CD4-positive, alpha-beta T cell treated with Interleukin-6 at 100 ng/mL for 8 hours (primary cell): ENCODE measurements at places on chromosomes 13 and 19.
A peak's percentile ranks its signal among the peaks of the same experiment; 100 is the strongest.

DNA sequence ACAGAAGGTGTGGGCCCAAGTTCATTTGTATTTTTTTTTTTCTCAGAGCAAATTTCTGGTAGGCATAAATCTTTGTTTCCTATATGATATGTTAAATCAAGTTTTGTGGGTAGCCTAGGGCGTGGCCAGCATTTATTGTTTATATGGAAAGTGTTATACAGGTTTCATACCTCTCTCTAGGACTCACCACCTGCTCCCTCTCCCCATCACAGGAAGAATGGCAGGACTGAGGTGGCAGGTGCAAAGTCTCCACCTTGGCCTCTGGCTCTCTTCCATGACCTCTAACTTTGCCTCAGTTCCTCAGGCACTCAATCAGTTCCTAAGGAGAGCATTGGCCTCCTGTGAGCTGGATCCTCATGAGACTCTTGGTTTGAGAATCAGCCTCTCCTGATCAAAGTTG lies 172.3 kb upstream of the TSC22D1 start:
- DNase-seq: no peak

- DNase-seq: no peak
Measured at GRCh38 chr13:61045251-61045650, 370.4 kb downstream of the PCDH20 start.

DNA sequence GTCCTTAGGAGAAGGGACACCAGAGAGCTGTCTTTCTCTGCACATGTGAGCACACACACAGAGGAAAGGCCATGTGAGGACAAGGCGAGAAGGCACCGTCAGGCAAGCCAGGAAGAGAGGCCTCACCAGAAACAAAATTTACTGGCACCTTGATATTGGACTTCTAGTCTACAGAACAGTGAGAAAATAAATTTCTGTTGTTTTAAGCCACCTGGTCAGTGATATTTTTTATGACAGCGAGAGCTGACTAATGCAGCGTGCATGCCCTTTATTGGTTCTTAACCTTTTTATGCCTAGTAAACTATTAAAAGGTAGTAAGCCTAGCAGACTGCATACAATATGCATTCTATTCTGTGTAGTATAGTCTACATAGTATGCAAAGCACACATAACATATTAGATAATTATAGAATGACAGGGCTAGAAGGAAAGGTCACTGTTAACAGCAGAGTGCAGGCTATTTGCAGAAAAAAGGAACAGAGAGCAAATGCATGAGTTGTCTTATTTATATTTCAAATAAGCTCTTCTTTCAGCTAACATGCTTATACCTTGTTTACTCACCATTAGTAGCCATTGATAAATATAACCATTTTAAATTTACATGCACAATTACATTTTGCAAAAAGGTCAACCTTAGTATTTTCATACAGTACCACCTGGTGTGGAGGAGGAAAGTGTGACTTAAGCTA lies 25.2 kb upstream of the KATNAL1 start:
- DNase-seq: no peak

DNA sequence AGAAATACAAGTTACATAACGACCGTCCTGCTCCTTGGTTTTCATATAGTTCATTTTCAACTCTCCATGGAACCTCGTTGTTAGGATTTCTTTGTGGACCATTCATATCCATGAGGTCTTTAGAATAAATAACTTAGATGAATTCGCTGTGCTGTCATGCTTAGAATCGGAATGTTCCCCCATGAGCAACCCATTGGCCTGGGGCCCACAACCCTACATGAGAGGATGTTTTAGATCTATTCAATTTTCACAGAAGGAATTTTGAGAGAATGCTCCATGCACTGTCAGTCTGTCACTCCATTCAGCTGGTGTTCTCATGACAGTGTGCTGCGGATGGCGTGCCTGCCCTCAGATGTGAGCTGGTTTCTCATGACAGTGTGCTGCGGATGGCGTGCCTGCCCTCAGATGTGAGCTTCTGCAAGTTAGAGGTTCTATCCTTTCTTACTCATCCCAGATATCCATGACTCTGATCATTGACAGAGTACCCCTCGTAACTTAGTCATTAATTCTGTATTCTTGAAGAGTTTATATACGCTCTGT lies 1193.1 kb downstream of the EFNB2 start:
- no peak for DNase-seq

- no peak for DNase-seq
Measured at GRCh38 chr19:17220207-17220758, 5.1 kb downstream of the USE1 start.

DNA sequence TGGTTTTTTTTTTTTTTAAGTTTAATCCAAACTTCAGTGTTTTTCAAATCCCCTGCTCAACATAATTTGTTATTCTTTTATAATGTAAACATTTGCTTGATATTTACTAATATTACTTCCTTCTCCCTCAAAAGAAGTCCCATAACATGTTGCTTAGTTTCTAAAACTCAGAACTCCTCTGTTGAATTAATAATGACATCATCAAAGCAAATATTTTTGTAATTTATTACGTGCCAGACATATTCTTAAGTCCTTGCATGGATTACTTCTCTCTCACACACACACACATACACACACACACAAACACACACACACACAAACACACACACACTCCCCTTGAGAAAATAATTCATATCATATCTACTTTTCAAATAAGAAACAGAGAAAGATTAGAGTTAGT lies 1432.3 kb upstream of the SPRY2 start:
- no peak for DNase-seq

DNA sequence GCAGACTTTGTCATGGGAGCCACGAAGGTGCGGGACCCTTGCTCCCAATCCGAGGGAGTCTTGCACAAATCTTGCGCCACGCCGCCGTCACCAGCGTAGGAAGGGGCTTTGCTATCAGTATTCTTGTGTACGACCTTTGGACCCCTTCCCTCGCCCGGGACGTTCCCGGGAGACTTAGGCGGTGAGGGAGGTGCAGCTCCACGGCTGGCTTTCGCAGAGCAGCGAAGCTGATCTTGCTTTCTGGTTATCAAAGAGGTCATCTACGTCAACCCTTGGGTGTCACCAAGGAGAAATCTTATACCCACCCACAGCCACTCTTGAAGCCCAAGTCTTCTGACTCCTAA lies 583 bp downstream of the TECR start:
- no peak for DNase-seq

DNA sequence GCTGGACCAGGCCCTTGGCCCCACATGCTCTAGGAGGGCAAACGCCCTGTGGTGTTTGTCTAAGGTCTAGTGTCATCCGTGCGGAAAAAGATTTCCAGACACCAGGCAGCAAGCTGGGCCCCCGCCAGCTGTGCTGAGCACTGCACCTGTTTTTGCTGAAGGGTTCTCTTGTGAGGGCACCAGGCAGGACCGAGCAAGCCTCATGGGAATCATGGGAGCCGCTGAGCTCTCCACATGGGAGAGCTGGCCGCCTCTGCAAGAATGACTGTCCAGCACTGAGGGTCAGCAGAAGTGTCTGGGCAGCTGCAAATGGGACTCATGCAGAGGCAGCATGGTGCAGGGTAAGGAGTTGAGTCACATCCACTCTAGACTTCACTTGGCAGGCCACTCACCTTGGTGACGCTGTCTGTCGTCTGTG lies 12.0 kb downstream of the B3GNT8 start:
- DNase-seq: no peak

GRCh38 chr19:28394725-28395124 lies 818.2 kb downstream of the UQCRFS1 start:
- no peak for DNase-seq

DNA sequence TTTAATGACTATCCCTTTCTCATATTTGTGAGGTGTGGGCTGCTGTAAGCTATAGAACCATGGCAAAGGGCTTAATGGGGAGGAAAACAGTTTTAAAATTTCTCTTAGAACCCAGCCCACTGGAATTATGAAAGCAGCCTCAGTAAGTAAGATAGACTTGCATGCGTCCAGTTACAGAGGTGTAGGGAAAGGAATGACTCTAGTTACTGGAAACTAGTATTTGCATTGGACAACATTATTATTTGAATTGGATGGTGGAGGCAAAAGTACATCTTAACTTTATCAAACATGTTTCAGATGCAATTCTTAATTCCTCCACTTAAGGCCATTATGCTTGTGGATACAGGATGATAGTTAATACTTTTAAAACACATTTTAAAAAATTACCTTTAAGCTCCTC lies 292.9 kb downstream of the SPRY2 start:
- DNase-seq: no peak

DNA sequence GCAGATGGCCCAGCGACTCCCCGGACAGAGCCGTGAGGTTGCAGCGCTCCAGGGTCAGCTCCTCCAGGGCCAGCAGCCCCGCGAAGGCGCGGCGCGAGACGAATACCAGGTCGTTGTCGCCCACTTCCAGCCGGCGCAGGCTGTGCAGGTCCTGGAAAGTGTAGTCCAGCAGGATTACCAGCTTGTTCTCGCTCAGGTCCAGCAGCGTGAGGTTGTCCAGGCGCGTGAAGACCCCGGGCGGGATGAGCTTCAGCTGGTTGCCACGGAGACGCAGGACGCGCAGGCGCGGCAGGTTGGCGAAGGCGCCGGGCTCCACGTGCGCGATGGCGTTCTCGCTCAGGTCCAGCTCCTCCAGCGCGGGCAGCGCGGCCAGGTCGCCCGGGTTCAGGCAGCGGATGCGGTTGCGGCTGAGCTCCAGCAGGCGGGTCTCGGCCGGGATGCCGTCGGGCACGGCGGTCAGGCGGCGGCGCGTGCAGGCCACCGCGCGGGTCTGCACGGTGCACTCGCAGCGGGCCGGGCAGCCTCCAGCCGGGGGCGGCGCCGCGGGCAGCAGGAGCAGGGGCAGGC lies 9.3 kb upstream of the PEAK3 start:
- DNase-seq: no peak

GRCh38 chr13:111790621-111791020 lies 276.3 kb upstream of the SOX1 start:
- no peak for DNase-seq

DNA sequence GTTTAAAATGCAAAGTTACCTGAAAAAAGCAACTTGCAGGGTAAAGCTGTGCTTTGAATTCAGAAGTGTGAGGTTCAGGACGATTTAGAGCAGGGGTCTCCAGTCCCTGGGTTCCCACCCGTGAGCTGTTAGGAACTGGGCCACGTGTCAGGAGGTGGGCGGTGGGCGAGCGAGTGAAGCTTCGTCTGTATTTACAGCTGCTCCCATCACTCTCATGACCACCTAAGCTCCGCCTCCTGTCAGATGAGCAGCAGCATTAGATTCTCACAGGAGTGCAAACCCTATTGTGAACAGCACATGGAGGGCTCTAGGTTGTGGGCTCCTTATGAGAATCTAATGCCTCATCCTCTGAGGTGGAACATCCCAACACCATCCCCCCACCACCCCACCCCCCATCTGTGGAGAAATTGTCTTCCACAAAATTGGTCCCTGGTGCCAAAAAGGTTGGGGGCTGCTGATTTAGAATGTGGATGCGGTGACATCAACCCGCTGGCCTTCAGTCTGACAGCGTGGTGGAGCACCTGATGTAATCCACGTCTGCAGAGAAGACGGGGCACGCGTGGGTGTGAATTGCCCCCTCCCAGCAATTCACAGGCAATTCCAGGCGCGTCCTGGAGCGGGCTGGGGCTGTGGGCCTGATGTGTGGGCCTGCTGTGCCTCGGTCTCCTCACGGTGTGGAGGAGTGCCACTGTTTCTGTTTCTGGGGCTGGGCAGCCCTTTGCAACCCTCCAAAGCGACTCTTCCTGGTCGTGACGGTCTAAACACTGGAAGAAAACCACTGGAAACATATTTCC lies 214.0 kb upstream of the SOX1 start:
- no peak for DNase-seq

- peak; percentile 62 for DNase-seq
Measured at GRCh38 chr19:40549007-40549708, 27.5 kb upstream of the SHKBP1 start.

DNA sequence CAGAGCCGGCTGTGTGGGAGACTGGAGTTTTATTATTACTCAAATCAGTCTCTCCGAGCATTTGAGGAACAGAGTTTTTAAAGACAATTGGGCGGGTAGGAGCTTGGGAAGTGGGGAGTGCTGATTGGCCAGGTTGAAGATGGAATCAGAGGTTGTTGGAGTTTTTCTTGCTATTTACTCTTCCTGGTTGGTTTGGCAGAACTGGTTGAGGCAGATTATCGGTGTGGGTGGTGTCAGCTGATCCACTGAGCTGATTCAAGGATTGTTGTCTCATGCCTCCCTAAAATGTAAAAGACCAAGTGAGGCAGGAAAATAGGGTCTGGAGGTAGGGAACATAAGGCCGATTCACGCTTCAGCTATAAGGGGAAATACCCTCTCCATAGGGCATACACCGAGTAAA lies 1.3 kb upstream of the TDRD12 start:
- DNase-seq: no peak

DNA sequence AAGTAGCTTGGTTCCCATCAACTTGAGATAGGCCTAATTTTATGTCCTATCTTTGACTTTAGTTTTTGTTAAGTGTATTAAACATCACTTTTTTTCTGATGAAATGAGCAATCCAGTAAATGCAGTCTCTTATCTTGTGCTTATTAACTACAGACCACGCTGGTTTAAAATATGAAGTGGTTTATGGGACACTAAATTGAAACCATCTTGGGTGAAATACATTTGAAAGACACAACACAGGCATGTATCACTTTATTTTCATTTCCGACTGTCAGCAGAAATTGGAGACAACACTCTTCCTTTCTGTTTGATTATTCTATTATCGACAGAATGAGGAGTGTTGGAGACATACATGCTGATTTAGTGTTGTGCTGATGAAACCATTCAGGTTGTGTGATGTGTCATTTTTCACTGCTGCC lies 447.7 kb downstream of the GPC6 start:
- DNase-seq: no peak

DNA sequence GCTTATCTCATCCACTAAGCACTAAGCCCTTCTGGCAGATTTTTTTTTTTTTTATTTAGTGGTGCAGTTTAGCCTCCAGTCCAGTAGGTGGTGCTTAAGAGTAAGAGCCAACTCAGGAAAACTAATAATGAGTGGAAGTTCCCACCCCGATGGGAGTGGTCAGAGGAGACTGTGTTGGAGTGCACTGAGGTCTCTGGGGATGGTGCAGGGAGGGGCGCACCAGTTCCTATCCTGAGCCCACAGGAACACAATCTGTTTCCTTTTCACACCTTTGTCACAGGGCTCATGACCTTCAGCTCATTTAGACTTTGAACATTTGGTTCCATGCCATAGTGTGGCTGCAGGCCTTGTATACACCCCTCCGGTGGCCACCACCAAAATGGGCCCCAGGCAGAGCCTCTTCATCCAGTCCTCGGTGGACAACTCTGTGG lies 367.4 kb downstream of the SPRY2 start:
- no peak for DNase-seq

DNA sequence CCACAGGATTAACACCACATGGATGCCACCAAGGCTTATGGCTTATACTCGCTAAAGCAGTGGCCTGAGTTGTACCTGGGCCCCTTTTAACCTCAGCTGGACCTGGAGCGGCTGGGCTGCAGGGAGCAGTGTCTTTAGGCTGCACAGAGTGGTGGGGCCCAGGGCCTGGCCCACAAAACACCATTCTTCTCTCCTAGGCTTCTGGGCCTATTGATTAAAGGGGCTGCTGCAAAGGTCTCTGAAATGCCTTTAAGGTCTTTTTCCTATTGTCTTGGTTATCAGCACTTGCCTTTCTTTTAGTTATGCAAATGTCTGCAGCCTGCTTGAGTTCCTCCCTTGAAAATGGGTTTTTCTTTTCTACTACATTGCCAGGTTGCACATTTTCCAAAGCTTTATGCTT lies 973.9 kb upstream of the PRR20A start:
- no peak for DNase-seq
